ENCODE measurements at places on chromosomes 4 and X.
A peak's percentile ranks its signal among the peaks of the same experiment; 100 is the strongest.

DNA sequence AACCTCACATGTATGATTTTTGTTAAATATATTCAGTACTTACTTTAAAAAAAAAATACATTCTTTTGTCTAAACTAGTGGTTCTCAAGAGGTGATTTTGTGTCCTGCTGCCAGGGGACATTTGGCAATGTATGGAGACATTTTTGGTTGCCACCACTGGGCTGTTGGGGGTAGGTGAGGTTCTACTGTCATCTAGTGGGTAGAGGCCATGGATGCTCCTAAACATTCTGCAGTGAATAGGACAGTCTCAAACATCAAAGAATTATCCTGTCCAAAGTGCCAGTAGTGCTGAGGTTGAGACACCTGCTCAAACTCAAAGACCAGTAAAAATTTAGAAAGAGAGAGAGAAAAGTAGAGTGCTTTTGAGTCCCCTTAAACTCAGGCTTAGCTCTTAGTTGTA lies 32.9 kb upstream of the PGM2 start:
- peak; percentile 63 for DNase-seq

GRCh38 chr4:145523117-145523516 lies 41.5 kb downstream of the SMAD1 start:
- DNase-seq, result no peak

- no peak for DNase-seq
These were observed 14.5 kb downstream of the TBCK start for GRCh38 chr4:106301393-106302061.

DNA sequence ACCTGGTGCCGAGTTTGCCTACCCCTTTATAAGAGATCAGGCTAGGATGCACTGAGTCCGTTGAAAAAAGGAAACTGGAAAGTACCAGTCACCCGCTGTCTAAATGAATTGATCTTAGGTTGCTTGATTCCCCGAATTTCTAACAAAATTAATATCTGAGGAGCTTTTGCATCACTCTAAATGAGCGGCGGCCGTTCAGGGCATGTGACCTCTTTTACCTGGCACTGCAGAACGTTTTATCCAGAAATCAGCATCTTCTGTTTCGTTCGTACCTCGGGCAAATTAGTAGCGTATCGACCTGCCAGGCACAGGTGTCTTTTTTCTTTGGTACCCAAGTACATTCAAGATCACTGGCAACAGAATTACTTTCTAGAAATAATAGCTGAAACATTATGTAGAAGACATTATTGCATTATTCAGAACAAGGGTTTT lies 876 bp downstream of the KLHL2 start:
- DNase-seq, result no peak

- DNase-seq, result peak; percentile 79
These were observed 944 bp downstream of the FUNDC2 start for GRCh38 chrX:155027509-155028066.

GRCh38 chrX:153662266-153662665 lies 11.3 kb downstream of the PNCK start:
- peak; percentile 4 for DNase-seq

- no peak for DNase-seq
These were observed 7.6 kb downstream of the UGT8 start for GRCh38 chr4:114606245-114606644.

- DNase-seq, result no peak
These were observed 30.8 kb downstream of the NDNF start for GRCh38 chr4:121041307-121042090.

DNA sequence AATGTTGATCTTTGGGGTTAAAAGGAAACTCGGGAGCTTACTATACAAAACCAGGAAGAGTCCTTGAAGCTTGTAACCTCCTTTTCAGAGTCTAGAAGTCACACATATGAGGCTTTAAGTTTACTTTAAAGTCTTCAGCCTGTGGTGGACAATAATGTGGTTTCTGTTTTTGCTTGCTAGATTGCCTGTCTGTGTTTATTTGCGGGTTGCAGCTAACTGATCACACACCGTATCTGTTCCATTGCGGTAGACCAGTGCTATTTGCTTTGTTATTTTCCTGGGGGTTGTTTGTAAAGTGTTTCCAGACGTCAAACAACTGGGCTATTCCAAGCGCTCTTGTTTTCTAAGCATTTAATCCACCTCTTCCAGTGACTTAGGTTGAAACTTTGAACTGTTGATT lies 143.0 kb upstream of the GYPA start:
- no peak for DNase-seq

GRCh38 chr4:67130411-67130810 lies 414.9 kb downstream of the CENPC start:
- DNase-seq, result no peak

- DNase-seq, result no peak
These were observed 24.3 kb downstream of the PSAPL1 start for GRCh38 chr4:7410446-7410845.

DNA sequence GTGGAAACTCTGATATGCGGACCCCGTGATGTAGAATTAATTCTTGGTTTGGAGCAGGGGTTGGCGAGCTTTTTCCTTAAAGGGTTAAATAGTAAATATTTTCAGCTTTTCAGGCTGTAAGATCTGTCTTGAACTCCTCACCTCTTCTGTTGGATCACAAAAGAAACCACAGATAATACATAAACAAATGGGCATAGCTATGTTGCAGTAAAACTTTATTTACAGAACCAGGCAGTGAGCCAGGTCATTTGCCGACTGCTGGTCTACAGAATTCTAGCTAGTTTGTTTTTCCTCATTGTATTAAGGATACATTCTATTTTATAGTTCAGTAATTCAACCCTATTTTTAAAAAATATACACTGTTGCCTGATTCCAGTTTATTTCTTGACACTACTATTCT lies 116.6 kb downstream of the PAPSS1 start:
- DNase-seq, result no peak

GRCh38 chr4:185657699-185658098 lies 122.4 kb upstream of the PDLIM3 start:
- DNase-seq, result no peak

DNA sequence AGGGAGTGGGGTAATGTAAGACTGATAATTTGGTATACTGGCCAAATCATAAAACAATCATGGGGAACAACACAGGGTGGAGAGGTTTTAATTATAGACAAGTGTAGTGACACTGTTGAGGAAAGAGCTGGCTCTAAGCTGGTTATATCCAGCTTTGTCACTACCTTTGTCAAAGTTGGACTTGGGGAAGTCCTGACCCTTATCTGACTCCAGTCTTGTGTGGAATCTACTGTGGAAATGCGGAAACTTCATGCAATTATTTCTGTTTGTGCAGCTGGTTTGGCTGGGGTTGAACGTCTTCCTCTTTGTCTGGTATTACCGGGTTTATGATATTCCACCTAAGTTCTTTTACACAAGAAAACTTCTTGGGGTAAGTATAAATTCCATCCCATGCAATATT lies 2.0 kb downstream of the CYBB start:
- DNase-seq, result peak; percentile 75

GRCh38 chr4:40448875-40449274 lies 113.7 kb downstream of the CHRNA9 start:
- no peak for DNase-seq

DNA sequence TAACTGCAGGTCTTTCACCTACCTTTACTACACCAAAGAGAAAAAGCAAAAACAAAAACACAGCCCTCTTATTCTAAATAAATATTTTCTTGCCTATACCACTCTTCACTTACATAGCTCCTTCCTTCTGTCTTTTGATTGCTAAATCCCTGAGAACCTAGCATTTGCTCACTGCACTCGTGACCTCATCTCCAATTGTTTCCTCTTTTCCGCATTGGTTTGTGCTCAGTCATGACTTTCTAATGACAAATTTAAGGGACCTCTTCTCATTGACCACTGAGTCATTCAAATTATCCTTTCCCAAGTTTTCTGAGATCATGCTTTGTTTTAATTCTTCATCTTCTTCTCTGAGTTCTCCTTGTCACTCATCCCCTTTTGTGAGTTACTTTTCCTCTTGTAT lies 1697.1 kb downstream of the STIM2 start:
- no peak for DNase-seq

DNA sequence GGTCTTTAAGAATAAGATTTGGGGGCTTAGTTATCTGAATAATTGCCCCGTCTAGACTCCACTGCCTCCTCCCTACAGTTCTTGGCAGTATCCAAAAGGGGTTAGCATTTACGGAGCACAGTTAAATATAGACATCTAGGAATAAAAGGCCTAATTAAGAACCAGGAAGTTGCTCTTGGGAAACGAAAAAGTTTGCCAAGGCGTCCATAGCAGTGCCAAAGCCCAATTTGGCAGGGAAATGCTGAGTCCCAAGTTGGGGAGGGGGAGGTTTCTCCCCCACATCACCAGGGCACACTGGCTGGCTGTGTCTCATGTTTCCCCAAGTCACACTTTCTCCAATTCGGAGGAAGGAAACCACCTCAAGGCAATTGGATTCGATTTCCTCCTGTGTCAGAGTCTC lies 338.7 kb downstream of the FBXW7 start:
- DNase-seq, result no peak

DNA sequence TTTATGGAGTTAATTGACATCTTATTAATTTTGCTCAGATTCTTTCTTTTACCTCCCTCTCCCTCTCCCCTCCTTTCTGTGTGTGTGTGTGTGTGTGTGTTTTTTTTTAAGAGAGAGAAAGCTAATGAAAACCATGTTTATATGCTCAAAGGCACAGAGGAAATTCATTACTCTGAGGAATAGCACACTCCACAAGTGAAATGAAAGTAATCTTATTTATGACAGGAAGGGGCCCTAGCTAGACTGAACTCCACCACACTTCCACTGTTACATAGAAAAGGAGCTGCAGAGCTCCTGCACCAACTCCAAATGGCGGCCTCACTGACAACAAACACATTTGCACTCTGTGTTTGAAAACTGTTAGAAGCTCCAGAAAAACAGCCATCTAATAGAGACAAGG lies 150.6 kb downstream of the RASL11B start:
- no peak for DNase-seq

GRCh38 chr4:26058537-26058936 lies 144.5 kb downstream of the SMIM20 start:
- DNase-seq, result no peak

- no peak for DNase-seq
These were observed 85.2 kb downstream of the PLAC1 start for GRCh38 chrX:134572816-134573682.

GRCh38 chrX:23788521-23788920 lies 5.5 kb downstream of the SAT1 start:
- peak; percentile 43 for DNase-seq

- peak; percentile 3 for DNase-seq
These were observed 565 bp upstream of the ZNF41 start for GRCh38 chrX:47483306-47484268.

- no peak for DNase-seq
These were observed 157.5 kb downstream of the TECRL start for GRCh38 chr4:64251781-64252180.

DNA sequence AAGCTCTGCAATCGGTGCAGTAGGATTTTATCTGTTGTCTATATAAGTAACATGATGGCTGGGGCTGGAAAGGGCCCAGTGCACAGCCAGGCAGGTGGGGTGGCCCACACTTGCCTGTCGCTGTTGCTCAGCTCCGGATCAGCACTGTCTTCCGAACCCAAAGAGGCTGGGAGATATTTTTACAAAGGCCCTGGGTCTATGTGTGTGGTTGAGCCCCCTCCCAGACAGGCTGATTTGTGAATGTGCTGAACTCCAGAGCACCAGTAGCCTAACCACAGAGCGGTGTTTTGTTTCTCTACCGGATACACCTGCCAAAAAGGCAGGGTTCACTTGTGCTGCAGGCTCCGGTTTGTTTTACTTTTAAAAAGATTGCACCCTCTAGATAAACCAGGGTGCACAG lies 33.5 kb upstream of the CHRNA9 start:
- DNase-seq, result no peak

DNA sequence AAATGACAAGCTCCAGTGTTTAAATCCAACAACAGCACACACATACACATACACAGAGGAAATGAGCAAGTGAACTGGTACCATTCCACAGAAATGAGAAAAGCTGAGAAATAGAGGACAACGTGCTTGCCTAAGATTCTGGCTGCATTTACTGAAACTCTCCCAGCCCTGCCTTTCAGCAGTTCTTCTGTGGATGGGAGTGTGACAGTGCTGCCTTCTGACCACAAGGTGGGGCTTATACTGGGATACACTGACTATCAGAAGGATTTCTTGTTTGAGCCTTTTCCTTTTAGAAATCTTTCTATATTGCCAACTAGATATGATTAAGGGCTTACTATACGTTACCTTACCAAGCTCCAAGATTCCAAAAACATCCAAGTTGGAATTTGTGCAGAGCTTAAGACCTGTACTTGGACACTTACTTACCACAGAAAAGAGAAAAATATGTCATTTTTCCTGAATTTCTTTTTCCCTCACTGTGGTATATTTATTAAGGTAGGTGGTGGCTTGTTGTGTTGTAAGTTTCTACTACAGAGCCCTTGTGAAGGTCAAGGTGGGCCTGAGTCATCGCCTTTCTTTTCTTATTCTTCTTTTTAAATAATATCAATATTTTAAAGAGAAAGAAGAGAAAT lies 10.7 kb upstream of the CXCL8 start:
- DNase-seq, result peak; percentile 74

DNA sequence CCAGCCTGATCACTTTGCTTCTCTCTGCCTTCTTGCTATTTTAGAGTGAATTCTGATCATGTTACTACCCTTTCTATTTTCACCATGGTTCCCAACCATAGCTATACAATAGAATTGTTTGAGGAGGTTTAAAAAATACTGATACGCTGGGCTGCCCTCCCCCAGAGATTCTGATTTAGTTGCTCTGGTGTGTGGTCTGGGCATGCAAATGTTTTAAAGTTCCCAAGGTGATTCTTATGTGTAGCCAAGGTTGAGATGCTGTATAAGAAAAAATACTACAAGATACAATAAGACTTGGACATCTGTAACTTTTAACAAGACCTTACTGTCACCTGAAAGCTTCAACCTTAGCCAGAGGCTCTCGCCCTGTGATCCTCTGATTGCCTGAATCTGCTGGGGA lies 22.2 kb upstream of the INTS6L start:
- DNase-seq, result no peak

- DNase-seq, result no peak
These were observed 133.1 kb upstream of the IL15 start for GRCh38 chr4:141503260-141503659.

DNA sequence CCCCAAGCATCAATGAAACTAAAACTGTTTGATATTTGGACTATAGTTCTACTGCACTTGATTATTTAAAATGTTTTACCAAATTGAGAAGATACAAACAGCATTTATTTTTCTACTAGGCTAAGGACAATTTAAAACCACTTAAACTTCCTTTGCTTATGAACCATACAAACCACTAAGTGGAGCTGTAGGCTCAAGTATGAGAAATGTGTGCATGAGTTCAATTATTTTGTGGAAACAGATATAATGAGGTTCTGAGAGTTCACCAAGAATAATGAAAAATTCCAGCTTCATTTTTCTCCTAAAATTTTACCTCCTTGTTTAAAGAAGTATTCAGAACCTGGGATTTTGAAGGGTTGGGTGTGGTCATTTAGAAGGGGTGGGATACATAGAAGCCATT lies 63.1 kb downstream of the SERPINA7 start:
- no peak for DNase-seq

DNA sequence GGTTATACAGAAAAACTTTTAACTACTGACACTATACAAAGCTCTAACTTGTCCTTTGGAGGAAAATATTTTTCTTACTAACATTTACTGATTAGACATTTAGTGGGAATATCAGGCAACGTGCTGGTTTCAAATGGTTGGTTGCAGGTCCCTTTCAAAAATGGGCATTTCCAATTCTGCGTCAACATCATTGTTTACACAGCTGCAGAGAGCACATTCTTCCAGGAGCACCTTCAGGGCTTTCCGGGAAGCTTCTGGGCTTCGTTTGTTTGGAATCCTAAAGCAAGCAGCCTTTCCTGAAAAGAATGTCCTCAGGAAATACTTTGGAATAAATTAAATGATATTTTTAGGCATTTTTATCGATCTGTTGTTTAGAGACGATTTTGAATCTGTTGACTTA lies 289.7 kb downstream of the TRIML1 start:
- no peak for DNase-seq
